Neural cell (in vitro differentiated cells): ENCODE measurements at places on chromosomes 6 and 20. TPM values are rescaled to one million over a fixed set of nuclear protein-coding genes. Genes with fewer than 3 reads are reported as not detected.

Gene GTSF1L
- not detected in 2 replicates for polyA plus RNA-seq

Gene ARMH2
- 0.73 TPM in 1 of 2 replicates, not detected in the other for polyA plus RNA-seq

Gene SLC2A10
- 0.22 TPM in 1 of 2 replicates, not detected in the other for polyA plus RNA-seq

Gene SLC16A10
- polyA plus RNA-seq = 1.5 and 3.7 TPM in 2 replicates

Gene SPTLC3
- not detected in 2 replicates for polyA plus RNA-seq

Gene ADGRF5
- not detected in 2 replicates for polyA plus RNA-seq

Gene SCAF8
- 34.1 and 38.2 TPM in 2 replicates for polyA plus RNA-seq

Gene OPN5
- 0.10 and 0.44 TPM in 2 replicates for polyA plus RNA-seq

Gene PTCHD4
- polyA plus RNA-seq = 3.2 and 3.4 TPM in 2 replicates

Gene EBF4
- 10.3 and 13.2 TPM in 2 replicates for polyA plus RNA-seq

Gene CYP24A1
- polyA plus RNA-seq = 0.12 TPM in 1 of 2 replicates, not detected in the other

Gene EFCAB8
- polyA plus RNA-seq = not detected in 2 replicates

Gene HEY2
- 0.20 TPM in 1 of 2 replicates, not detected in the other for polyA plus RNA-seq

Gene FGD2
- polyA plus RNA-seq = not detected in 2 replicates

Gene ELOVL2
- 4.3 and 5.4 TPM in 2 replicates for polyA plus RNA-seq

Gene LY6G6F
- polyA plus RNA-seq = not detected in 2 replicates

Gene BPIFA1
- polyA plus RNA-seq = not detected in 2 replicates

Gene DCDC2
- 0.06 and 0.57 TPM in 2 replicates for polyA plus RNA-seq

Gene AIF1
- not detected in 2 replicates for polyA plus RNA-seq

Gene SLC24A3
- 6.5 and 7.4 TPM in 2 replicates for polyA plus RNA-seq

Gene LY6G5C
- 13.4 and 26.6 TPM in 2 replicates for polyA plus RNA-seq

Gene MKKS
- polyA plus RNA-seq = 28.0 and 29.6 TPM in 2 replicates

Gene TGM2
- polyA plus RNA-seq = not detected in 2 replicates

Gene AFG1L
- 3.3 and 4.5 TPM in 2 replicates for polyA plus RNA-seq

Gene GSTA1
- polyA plus RNA-seq = 0.86 TPM in 1 of 2 replicates, not detected in the other

Gene ISM1
- not detected in 2 replicates for polyA plus RNA-seq

Gene NRN1
- polyA plus RNA-seq = 3.5 and 4.4 TPM in 2 replicates

Gene ZC3H12D
- 0.66 and 1.0 TPM in 2 replicates for polyA plus RNA-seq

Gene RAET1G
- not detected in 2 replicates for polyA plus RNA-seq

Gene FOXS1
- not detected in 2 replicates for polyA plus RNA-seq

Gene TXNDC5
- 34.9 and 37.7 TPM in 2 replicates for polyA plus RNA-seq

Gene CST4
- not detected in 2 replicates for polyA plus RNA-seq

Gene CLVS2
- polyA plus RNA-seq = 11.5 and 12.9 TPM in 2 replicates

Gene RNF114
- polyA plus RNA-seq = 109 and 129 TPM in 2 replicates

Gene SLC22A7
- 2.3 and 2.4 TPM in 2 replicates for polyA plus RNA-seq

Gene REM1
- polyA plus RNA-seq = not detected in 2 replicates

Gene HMGCLL1
- 54.2 and 59.7 TPM in 2 replicates for polyA plus RNA-seq

Gene OPRM1
- polyA plus RNA-seq = 1.5 and 1.9 TPM in 2 replicates

Gene SEMG1
- not detected in 2 replicates for polyA plus RNA-seq

Gene C20orf202
- polyA plus RNA-seq = 0.62 and 0.84 TPM in 2 replicates

Gene RNASET2
- polyA plus RNA-seq = 68.3 and 73.9 TPM in 2 replicates

Gene CTCFL
- not detected in 2 replicates for polyA plus RNA-seq

Gene IMPG1
- polyA plus RNA-seq = not detected in 2 replicates

Gene CDSN
- polyA plus RNA-seq = not detected in 2 replicates

Gene AAR2
- 25.4 and 28.1 TPM in 2 replicates for polyA plus RNA-seq

Gene HLA-G
- polyA plus RNA-seq = not detected in 2 replicates

Gene HLA-DOA
- polyA plus RNA-seq = 0.07 TPM in 1 of 2 replicates, not detected in the other

Gene TSBP1
- not detected in 2 replicates for polyA plus RNA-seq

Gene KCNQ5
- polyA plus RNA-seq = 0.10 and 0.30 TPM in 2 replicates
